Activated T-cell treated with anti-CD3 and anti-CD28 coated beads for 1 hour (primary cell): ENCODE measurements at places on chromosomes 1 and 21.

- no peak for DNase-seq
Measured at GRCh38 chr1:227312361-227313025, 5.8 kb downstream of the CDC42BPA start.

- no peak for DNase-seq
Measured at GRCh38 chr1:223700942-223701637, 11.2 kb upstream of the CAPN2 start.

DNA sequence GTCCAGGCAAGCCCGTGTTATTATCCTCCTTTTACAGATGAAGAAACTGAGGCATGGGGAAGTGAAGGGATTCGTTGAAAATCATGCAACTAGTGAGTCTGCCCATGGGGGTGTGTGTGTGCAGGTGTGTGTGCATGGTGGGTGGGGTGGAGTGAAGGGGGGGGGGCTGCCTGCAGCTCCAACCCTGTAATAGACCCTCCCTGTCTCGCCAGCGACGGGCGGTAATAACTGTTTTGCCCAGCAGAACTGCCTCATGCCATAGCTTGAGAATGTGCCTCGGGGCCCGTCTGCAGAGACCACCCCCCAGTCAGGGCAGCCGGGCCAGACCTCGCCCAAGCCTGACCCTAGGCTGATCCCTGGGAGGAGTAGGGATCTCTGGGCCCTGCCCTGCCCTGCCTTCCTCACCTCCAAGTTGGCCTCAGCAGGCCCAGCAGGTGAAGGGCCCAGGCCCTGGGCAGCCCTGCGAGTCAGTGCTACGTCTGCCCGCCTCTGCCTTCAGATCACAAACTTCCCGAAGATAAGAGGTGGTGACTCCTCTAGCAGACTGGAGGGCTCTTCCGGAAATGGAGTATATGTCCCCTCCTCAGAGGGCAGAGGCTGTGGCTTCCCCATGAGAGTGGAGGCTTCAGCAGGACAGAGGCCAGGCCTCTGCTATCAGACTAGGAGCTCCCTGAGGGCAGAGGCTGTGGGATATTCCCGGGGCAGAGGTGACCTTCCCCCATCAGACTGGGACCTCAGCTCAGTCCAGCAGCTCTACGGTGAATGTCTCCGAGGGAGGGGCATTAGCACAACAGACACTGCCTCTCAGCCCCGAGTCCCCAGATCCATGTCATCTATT lies 15.7 kb upstream of the EPHA2 start:
- DNase-seq, result no peak

DNA sequence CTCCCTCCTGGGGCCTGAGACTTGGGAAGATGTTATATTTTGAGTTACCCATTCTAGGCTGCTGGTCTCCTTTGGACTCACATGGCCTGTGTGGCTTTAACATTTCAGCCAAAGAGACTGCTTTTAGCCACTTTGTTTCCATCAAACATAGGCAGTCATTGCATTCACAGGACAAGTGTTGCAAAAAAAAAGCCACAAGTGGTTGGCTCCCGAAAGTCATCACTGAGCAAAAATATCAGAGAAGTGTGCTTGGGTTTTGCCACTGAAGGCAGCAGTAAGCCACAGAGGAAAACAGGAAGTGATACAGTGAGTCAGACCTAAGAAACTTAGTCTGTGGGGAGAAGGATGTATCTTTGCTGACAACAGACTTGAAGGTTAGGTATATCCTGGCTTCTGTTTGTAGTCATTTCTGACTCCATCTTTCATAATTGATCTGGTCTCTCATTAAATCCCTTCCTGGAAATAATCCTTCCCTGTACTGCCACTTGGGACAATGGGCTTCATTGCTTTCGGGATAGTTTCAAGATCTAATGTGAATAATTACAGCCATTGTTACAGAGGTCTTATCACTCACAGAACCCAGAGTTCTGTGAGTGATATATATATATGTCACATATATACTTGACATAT lies 80.9 kb downstream of the COLGALT2 start:
- no peak for DNase-seq

DNA sequence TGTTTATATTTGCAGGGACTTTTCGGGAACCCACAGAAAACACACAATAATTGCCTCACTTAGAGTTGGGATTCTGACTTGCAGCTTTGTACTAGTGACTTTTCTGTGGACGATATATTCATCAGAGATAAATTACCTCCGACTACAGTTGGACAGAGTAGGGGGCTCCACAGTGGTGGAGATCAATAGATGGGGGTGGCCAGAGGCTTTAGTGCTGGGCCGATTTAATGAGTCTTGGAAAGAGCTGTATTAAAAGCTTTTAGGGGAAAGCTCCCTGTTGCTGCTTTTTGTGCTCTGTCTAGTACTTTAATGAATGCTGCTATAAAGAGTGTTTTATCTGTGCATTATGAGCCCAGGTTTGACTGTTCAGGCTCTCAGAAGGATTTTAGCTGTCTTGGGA lies 359.2 kb upstream of the DPYD start:
- DNase-seq, result no peak

DNA sequence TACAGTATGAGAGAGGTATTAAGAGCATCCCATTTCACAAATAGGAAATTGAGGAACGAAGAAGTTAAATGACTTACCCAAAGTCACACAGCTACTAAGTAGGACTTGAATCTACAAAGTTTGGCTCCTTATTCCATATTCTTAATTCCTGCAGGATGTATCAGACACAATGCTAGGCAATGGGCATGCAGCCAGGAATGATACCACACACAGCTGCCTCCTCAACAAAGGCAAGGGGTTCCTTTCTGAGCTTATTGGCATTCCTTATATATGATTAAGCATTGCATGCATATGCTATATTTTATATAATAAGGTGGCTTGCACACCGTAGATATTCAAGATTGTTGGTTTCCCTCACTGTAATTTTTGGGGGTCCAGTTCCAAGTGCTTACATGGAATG lies 34.2 kb upstream of the JUN start:
- DNase-seq, result no peak

- DNase-seq, result no peak
Measured at GRCh38 chr1:22121421-22121911, 21.4 kb downstream of the WNT4 start.

DNA sequence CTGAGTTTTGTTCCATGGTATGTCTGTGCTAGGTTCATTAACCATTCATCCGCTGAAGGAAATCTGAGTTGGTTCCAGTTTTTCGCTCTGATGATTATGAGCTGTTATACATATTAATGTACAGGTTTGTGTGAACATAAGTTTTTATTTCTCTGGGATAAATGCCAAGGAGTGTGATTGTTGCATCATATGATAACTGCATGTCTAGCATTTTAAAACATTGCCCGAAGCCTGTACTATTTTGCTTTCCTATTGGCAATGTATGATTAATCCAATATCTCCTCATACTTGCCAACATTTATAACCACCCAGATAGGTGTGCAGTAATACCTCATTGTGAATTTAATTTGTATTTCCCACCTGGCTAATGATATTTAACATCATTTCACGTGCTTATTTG lies 322.7 kb downstream of the ZNF326 start:
- no peak for DNase-seq

DNA sequence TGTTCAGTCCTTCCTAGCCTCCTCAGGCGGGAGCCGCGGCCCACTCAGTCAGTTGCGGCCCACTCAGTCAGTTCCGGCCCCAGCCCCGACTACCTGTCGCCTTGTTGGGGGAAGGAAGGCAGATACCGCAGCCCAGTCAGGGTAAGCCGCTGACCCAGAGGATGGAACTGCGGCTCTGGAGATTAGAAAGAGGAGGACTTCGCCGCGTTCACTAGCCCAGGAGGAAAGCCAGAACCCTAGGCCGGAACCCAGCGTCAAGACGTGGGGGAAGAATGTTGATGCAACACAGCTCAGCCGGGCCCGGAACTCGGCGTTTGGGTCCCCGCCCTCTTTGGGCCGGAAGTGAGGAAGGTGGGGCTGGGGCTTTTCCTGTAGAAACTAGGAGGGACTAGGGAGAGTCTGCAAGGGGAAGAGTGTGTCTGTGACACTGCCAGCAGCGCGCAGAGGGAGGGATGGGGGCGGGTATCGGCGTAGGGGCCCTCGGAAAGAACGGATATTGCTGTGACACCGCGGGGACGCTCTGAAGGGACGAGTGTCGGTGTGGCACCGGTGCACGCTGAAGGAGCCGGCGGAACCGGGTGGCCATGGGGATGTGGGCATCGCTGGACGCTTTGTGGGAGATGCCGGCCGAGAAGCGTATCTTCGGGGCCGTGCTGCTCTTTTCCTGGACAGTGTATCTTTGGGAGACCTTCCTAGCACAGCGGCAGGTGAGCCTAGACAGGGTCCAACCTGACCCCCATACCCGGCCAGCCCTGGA lies at the start of gene ZMPSTE24:
Gene ZMPSTE24, plus strand, starts transcription at position 549 of the 757 bp plus-strand sequence. Its CDS starts 36 bp downstream, at position 585.
- DNase-seq, result peak; percentile 90

GRCh38 chr1:32142446-32143301 lies 34.8 kb downstream of the KPNA6 start:
- no peak for DNase-seq

- DNase-seq, result no peak
Measured at GRCh38 chr1:168454211-168454815, 89.5 kb downstream of the XCL2 start.

GRCh38 chr21:16113052-16113715 lies 383.4 kb downstream of the USP25 start:
- DNase-seq, result no peak

GRCh38 chr1:213387380-213388015 lies 336.5 kb downstream of the RPS6KC1 start:
- DNase-seq, result no peak

- DNase-seq, result no peak
Measured at GRCh38 chr1:5296557-5297179, 642.3 kb downstream of the AJAP1 start.

DNA sequence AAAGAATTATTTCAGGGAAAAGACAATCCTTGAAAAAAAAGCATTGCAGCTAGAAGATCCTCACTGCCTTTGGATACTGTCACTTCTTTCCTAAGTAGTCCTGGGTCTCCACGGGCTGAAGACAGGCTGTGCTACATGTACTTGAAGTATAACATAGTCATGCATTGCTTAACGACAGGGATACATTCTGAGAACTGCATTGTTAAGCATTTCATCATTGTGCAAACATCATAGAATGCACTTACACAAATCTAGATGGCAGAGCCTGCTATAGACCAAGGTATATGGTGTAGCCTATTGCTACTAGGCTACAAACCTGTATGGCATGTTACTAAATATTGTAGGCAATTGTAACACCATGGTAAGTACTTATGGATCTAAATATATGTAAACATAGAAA lies 54.0 kb downstream of the KIAA0040 start:
- DNase-seq, result no peak

DNA sequence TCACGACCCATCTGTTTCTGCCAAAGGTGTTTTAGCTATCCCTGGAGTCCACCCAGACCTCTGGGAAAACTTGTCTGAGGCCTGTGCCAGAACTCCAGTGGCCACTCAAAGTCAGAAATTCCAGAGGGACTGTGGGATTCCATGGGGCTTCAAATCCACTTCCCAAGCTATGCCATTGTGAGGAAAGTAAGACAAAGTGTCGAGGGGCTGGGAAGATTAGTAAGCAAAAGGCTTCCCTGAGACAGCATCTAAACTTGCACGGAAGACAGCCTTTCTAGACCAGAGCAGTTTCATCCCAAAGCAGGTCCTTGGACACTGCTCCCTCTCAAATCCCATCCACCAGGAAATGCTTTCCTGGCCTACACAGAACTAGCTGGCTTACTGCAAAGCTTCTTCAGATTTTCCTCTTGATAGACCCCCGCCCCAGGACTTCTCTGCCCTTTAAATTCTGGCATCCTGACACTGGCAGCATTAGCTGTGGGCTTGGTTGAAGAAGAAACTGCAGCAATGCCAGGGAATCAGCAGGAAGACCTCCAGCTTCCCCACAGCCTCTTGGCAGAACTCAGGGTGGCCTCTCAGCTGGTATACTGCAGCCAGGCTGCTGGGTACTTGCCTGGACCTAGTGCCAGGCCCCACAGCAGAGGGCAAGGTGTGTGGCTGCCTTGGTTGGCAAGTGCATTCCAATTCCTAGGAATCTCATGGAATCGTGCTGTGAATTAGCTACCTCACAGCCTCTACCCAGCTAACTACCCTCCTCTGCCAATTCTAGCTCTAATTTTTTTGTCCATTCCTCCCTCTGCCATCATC lies 27.3 kb upstream of the LMX1A start:
- no peak for DNase-seq

DNA sequence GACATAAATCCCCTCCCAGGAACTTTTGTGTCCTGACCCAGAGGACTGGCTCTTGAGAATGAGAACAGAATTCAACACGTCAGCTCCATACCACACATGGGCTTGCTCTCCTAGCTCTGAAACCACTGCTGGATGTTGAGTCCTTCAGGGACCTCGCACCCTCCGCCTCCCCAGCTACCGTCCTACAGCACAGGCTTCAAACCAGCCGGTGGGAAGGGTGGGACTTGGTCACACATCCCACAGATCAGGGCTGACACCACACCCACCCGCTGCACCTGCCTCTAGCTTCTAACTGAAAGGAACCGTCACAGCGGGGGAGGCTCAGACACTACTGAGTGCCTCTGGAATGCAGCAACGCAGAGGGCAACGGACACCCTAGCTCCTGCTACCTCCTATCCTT lies 24.0 kb downstream of the MRAP start:
- no peak for DNase-seq

DNA sequence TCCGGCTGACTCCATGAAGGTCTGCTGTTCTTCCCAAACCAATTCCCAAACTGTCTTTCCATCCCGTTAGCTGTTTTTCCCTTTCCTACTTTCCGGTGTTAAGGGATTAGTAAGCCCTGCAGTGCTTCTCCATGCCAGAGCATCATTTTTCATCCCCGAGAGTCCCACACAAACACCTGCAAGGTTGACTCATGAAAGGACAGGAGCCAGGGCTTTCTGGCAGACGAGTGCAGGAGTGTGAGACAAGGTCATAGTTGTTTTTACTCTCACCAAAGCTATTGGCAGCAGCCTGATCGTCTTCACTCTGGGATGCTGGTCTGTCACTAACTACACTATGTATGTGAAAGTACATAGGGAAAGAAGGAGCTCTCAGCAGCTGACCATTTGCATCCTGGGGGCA lies 10.2 kb upstream of the BECN2 start:
- no peak for DNase-seq

DNA sequence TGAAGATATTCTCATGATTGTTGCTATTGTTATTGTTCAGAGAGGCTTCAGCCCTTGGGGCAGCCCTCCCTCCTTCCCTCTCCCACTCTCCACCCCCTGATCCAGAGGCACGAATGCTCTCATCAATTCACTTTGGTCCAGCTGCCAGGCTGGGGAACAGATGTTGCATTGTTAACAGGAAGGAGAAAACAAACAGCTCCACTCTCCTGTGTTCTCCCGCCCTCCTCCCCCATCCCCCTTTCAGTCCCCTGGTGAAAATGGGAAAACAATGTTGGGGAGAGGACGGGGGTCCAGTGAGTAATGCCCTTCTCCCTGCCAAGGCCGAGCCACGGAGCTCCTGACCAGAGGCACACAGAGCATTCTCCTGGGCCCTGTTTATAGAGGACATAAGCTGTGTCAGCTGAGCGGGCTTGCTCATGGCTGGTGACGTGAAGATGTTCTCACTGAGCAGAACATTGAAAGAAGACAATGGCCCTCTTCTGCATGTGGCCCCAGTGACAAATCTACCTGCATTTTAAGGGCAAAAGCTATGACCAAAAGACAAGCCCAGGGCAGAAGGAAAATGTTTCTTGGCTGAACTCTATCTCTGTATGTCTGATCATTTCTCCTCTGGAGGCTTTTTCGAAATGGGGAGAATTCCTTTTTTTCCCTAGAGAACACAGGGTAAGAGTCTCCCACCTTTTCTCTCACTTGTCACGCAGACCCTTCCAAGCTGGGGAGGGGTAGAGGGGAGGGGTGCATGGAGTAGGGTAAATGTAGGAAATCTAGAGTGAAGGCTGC lies 111.7 kb downstream of the GLUL start:
- no peak for DNase-seq
